RWPE2 (cell line): ENCODE measurements at places on chromosomes 2 and 18.
A peak's percentile ranks its signal among the peaks of the same experiment; 100 is the strongest.

DNA sequence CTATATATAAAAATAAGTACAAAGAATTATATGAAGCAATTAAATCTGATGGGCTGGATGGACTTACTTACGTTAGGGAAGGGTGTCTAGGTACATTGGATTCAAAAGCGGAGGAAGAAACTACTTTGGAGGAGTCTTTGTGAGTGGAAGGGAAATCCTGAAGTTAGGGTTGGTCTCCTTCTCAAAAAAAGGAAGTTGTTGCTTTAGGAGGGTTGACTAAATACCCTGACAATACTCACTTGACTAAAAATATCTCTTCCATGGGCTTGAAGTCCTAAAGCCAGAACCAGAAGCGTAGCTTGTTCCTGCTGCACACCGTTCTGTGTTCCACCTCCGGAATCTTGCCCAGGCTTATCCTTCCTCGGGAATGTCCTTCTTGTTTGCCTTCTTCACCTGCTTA is 143.3 kb upstream of the ZEB2 start:
- DNase-seq: no peak

DNA sequence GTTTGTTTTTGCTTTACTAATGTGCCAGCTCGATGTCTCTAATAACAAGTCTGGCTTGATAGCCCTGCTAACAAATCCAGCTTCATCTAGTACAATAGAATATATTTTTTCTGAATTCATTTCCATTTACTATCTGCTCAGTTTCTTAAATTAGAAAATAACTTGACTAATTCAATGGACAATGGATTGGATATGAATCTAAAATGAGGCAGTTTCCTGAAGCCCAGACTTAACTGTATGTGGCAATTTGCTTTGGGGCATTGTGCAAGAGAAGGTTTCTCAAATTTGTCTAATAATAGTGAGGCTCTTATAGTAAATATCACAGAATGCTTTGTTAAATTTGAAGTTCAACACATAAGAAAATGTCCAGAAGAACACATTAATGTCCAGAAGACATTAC is 25.8 kb downstream of the CALCRL start:
- no peak for DNase-seq

DNA sequence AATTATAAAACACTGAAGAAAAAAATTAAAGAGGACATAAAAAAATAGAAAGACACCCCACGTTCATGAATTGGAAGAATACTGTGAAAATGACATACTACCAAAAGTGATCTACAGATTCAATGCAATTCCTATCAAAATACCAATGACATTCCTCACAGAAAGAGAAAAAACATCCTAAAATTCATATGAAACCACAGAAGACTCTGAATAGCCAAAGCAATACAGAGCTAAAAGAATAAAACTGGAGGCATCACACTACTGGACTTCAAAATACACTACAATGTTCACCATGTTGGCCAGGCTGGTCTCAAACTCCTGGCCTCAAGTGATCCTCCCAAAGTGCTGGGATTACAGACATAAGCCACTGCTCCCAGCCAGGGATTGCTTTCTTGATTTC is 56.3 kb downstream of the TLK1 start:
- no peak for DNase-seq

- no peak for DNase-seq
These were observed 233.2 kb upstream of the TCF4 start for GRCh38 chr18:55821219-55821618.

DNA sequence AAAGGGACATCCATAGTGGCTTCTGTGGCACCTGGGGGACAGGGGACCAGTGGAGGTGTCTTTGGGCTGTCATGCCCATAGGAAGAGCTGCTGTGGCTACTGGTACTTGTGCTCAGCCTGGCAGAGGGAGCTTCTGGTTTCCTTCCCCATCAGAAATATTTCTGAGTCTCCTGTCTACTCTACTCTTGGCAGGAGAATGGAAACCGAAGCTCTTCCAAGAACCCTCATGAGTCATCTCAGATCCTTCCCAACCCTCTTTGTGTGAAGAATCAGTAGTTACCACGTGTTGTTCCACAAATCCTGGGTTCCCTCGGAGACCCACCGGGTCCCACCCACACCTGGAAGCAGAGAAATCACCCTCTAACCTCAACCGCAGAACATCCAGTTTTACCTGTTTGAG is 234.9 kb downstream of the FHOD3 start:
- DNase-seq: no peak

DNA sequence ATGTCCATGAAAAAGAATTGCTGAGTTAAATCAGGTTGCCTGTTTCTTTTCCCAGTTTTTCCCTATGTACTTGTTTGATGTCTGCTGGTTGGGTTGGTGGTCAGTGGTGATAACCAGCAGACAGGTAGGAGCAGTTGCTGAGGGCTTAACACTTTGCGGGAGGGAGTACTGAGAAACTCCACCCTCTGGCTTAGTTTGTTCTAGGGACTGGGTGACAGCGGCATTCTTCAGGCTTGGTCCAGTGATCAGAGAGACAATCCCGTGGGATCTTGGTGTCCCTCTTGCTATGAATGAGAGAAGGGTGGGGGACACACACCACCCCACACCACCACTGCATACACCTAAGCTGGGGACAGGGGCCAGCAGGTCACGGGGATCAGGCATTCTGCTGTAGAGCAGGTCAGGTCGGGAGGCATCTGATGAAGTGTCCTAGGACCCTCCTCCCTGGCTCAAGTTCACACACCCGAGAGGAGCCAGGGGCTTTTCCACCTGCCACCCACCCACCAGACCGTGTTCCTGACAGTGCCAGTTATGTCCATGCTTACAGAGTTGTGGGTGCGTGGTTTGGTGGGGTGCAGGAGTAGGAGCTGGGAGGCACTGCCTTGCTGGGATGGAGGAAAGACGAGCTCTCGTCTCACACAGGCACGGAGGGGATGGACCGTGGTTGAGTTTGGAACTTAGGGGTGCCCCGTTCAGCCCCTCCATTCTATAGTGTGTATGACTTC is 21.3 kb upstream of the ALLC start:
- peak; percentile 53 for DNase-seq
